ENCODE measurements at places on chromosomes 4 and X. TPM values are rescaled to one million over a fixed set of nuclear protein-coding genes. Genes with fewer than 3 reads are reported as not detected.

- DNase-seq = no peak
Measured at GRCh38 chrX:128739539-128739938, 687.3 kb upstream of the ACTRT1 start.

GRCh38 chr4:41069257-41069656 lies 145.1 kb downstream of the APBB2 start:
- no peak for DNase-seq

Gene TEC
- 4.6 TPM for total RNA-seq

Gene FAM9C
- not detected for total RNA-seq

Gene CABS1
- total RNA-seq = not detected

Gene FAM47E
- 1.4 TPM for total RNA-seq

Gene OTC
- 3.2 TPM for total RNA-seq

Data from posterior vena cava (tissue), 2 donors.